ENCODE measurements at places on chromosomes 12 and 14. TPM values are rescaled to one million over a fixed set of nuclear protein-coding genes. Genes with fewer than 3 reads are reported as not detected.

DNA sequence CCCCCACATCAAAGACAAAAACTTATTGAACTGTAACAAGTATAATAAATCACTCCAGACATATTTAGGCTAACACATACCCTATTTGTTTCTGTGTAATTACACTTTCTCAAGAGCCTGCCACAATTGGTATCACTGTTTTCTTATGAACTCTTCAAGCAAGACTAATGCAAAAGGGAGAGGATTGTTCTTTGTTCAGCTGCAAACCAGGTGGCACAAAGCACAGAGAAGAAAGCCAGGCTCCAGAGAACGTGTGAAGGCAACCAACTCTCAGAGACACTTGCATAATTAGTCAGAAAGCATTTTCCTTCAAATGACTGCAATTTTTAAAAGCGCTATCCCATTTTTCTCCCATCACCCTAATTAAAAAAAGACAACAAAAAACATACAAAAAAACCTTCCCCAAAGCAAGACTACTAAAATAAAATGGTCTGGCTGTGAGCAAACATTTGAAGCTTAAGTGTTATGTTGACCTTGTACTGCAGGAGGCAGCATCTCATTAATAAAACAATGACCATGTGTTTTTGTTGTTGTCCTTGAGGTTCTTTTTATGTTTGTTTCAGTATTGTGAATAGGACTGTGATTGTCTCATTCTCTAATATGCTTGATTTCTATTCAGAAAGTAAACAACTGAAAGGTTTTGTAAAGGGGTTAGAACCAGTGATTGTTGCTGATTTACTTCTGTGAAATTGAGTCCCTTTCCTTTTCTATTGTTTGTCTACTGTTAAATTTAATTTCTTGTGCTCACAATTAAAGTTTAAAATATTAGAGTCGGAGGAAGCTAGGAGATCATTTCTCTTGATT lies 452.7 kb upstream of the PDE3A start:
- no peak for DNase-seq

DNA sequence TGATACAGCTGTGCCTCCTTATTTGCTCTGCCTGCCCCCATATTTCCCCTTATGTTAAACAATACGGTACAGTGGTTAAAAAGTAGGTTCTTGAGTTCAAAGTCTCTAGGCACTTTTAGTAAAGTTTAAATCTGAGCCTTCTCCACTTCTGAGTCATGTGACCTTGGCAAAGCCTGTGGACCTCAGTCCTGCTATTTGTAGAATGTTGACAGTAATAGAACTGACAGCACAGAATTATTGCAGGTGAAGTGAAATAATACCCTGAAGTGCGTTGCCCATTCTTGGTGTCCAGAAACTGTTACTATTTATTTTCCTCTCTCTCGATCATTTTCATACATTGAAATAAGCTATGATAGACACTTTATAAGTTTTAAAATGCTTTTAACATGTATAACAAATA lies 499.7 kb downstream of the EGLN3 start:
- no peak for DNase-seq

DNA sequence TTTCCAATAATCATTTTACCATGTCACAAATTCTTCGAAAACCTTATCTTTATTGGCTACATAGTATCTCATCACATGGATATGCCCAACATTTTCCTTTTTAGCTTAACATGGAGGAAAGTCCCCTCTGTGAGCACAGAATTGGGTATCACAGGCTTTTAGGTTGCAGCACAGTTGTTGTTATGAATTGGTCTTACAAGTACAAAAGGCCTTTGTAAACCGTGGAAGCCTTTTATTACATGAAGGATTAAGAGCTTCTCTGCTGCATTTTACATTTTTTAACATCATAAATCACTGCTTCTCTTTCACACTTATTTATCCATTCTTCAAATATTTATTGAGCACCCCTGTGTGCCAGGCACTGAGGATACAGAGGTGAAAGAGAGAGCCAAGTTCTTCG lies 26.2 kb downstream of the UBE3B start:
- no peak for DNase-seq

The SLCO1B1 gene
- not detected for polyA plus RNA-seq

- no peak for DNase-seq
Observed at GRCh38 chr12:90407841-90408240, 547.1 kb downstream of the CCER1 start.

- no peak for DNase-seq
Observed at GRCh38 chr12:101696251-101697196, 916 bp upstream of the CHPT1 start.

DNA sequence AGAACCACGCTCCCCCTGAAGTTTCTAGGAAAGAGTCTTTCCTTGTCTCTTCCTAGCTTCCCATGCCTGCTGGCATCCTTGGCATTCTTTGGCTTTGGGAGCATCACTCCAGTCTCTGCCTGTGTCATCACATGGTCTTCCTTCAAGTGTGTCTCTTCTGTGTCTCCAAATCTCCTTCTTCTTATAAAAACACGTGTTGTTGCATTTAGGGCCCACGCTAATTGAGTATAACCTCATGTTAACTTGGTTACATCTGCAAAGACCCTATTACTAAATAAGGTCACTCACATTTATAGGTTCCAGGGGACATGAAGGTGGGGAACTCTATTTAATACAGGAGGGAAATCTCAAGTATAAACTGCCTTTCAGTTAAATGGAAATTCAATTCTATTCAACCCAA lies 63.0 kb downstream of the E2F7 start:
- no peak for DNase-seq

The ITGB7 gene
- 0.15 TPM for polyA plus RNA-seq

The NRL gene
- polyA plus RNA-seq = 0.46 TPM

The PRB2 gene
- not detected for polyA plus RNA-seq

DNA sequence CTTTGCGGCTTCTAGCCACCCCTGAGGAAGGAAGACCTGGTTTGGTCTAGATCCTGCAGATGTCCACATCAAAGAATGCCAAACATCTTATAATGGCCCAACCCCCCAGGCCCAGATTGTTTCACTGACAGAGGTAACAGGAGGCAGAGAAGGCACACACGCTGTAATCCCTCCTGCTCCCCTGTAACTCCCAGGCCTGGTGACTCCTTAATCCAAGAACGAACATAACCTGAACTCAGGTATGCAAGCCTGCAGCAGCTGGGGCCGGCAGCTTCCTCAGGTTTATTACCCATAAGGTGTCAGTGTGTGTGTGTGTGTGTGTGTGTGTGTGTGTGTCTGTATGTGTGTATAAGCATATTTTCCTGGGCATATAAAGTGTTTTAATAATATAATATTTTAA lies 52.7 kb downstream of the ERH start:
- no peak for DNase-seq

- no peak for DNase-seq
Observed at GRCh38 chr14:76109087-76109880, 42.4 kb upstream of the GPATCH2L start.

The OR6C2 gene
- not detected for polyA plus RNA-seq

The SCNN1A gene
- 0.26 TPM for polyA plus RNA-seq

- no peak for DNase-seq
Observed at GRCh38 chr12:111341426-111342065, 27.3 kb downstream of the PHETA1 start.

DNA sequence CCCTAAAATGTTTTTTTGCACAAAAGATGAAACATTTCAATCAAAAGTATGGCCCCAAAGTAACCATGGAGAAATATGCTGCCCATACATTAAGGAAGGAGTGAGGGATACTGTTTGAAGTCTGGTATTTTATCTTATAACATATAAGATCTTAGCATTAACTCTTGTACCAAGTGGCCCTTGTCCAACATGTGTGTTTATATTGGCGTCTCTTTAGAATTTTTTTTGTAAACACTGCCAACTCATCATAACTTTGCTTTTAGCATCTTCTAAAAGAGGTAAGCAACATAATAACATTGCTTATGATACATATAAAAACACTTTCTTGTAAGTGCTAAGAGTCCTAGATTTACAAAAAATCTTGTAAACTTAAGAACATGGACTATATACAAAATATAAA lies 419.7 kb downstream of the ADAMTS20 start:
- no peak for DNase-seq

The FAM186B gene
- 0.07 TPM for polyA plus RNA-seq

DNA sequence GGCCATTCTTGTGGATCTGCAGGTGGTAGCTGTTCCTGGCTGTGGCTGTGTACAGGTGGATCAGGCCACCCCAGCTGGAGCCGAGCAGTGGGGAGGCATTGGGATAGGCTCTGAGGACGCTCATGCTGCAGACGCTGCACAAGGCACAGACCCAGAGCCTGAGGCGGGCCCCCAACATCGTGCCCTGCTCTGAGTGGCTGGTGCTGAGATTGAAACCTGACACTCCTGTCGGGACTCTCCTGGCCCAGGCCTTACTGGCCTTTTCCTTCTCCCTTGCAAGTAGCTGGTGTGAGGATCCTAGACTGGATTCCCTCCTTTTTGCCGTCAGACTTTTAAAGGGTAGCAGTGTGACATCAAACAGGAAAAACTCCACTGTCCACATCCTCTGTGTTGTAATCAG lies at the start of gene FGF23:
Gene FGF23, minus strand, starts transcription at position 308 of the 400 bp plus-strand sequence. Its CDS starts 130 bp downstream, at position 178.
- no peak for DNase-seq

- DNase-seq = no peak
Observed at GRCh38 chr12:82510386-82510785, 152.1 kb downstream of the METTL25 start.

DNA sequence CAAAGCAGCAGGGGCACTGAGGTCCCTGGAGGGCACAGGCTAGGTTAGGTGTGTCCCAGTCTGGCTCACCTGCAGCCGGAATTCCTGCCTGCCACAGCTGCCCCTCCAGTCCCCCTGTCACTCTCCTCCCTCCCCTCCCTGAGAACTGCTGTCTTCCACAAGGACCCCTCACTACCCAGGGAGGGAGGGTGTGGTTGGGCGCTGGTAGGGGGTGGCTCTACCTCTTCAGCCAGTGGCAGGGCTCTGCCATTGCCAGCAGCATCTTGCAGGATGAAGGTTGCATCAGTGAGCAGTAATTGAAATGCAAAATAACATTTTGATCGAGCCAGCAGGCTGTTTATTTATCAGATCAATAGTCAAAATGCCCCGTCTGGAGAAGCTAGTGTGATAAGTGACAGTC lies 45.7 kb downstream of the ESRRB start:
- no peak for DNase-seq

- DNase-seq = no peak
Observed at GRCh38 chr14:97546491-97547230, 749.5 kb downstream of the VRK1 start.

- no peak for DNase-seq
Observed at GRCh38 chr14:72812292-72812851, 81.5 kb downstream of the DPF3 start.

The HOXC5 gene
- polyA plus RNA-seq = not detected

DNA sequence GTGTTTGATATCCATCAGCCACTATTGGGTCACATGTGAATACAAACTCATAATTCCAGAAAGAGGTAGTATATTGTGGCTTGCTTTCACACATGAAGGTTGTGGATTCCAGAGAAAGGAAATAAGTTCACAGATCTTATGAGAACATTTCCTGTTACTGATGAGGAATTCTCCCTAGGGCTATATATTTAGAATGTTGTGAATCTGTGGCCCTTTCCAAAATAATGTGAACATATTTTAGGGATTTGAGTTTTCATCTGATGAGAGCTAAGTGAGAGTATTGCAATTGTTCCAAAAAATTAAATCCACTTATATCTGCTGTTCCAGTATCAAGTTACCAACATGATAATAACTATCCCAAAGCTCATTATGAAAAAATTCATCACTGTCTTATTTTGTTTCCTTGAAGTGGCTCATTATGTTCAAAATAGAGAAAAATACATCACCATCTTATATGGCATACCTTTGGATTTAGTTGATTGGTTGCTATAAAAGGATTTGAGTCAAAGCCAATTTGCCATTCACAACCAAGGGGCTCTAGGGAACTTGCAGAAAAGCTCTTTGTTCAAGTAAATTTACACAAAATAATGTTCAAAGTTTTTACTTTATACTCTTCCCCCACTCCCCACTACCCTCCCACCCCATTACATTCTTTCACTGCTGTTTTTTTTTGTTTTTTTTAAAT lies 76.3 kb downstream of the MYRFL start:
- DNase-seq = no peak

The TUBA1C gene
- polyA plus RNA-seq = 947 TPM

GRCh38 chr14:95601650-95602049 lies 66.8 kb downstream of the GLRX5 start:
- DNase-seq = no peak

- DNase-seq = no peak
Observed at GRCh38 chr12:103011974-103012763, 54.7 kb downstream of the ASCL1 start.

The ACSS3 gene
- 3.0 TPM for polyA plus RNA-seq

The TMTC1 gene
- 66.8 TPM for polyA plus RNA-seq

The POTEG gene
- polyA plus RNA-seq = not detected

GRCh38 chr12:90299121-90299520 lies 590.5 kb upstream of the ATP2B1 start:
- DNase-seq = no peak

- no peak for DNase-seq
Observed at GRCh38 chr12:75651342-75651695, 139.9 kb upstream of the KRR1 start.

- no peak for DNase-seq
Observed at GRCh38 chr12:7319930-7320329, 16.1 kb downstream of the ACSM4 start.

DNA sequence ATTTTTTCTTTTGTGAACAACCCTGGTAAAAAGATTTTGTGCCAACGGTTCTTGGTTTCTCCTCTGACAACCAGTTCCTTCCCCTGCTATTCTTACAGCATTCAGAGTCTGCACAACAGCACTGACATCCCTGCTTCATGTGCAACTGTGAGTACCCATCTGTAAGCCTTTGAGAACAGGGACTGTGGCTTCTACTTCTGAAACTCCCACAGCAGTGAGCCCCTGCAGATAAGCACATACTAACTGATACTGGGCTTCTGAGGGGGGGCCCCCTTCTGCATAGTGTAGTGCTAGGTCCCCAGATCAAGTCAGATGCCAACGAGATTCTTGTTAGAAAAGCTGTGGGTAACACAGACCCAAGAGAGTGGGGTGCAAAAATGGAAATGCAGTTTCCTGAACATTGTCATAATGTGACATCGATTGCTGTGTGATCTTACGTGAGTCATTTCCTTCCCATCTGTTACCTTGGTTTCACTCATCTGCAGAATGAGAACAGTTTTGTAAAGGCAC lies 11.1 kb upstream of the NINJ2 start:
- DNase-seq = no peak

DNA sequence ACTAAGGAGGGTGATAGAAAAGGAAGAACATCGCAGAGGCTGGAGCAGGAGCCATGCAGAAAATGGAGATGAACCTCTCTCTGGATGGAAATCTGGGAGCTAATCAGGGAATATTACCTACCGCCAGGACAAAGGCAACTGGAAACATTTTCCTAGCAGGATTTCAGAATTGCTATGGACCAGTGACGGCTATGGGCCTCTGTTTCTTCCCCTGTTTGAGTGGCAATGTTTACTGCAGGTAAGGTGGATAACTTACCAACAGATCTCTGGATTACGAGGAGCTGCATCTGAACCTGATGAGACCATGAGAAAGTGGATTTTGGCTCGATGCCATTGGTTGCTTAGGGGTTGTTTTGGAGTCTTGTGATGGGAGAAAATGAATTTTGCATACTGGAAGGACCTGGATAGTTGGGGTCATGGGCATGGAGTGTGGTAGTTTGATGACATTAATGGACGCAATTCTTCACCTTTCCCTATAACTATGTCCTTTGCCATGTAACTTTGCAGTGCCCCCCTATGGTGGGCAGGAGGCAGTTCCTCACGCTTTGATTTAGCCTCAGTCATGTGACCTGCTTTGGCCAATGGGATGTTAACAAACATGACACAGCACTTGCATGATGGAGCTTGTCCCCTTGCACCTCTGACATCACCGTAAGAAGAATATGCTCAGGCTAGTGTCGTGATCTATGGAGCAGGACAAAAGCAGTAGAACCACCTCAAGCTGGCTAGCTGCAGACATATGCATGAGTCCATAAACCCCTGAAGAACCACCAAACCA lies 51.1 kb downstream of the CALM1 start:
- no peak for DNase-seq

The PLBD1 gene
- polyA plus RNA-seq = 0.31 TPM

Data from AG04450 (cell line).